ENCODE measurements at places on chromosomes 2 and 18.

DNA sequence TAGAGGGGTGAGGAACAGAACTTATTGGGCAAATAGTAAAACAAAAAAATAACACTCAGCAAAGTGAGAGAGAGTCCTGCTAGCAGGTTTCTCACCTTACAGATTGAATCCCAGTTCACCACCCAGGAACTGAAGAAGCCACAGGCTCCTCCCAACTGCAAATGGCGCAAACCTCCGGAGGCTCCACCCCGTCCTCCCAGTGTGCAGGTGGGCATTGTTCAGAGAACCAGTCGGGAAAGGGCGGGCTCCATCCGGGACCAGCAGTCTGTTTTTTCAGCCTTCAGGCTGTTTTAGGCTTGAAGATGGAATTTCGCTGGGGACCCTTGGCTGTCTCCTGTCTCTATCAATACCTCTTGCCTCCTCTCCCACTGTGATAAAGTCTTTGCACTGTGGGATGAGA lies 317.5 kb downstream of the PARD3B start:
- DNase-seq: no peak

DNA sequence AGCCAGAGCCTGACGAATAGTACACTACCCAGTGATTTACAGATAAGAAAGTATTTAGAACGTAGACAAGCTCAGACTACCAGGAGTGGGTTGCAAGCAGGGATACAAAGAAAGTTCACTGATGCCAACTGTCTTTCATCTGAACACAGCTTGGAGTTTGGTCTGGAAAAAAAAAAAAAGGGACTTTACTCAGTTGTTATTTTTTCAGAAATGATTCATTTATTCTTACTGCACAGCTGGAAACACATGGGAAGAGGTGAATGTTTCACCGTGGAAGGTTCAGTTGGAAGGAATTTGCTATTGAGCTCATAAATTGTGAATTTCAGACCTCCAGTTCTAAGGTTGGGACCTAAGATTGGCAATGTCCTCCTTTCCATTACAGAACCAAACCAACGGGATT lies 259.7 kb downstream of the ETAA1 start:
- DNase-seq: no peak

- no peak for DNase-seq
These were observed 6.1 kb downstream of the NCKAP1 start for GRCh38 chr2:183031911-183032794.

- no peak for DNase-seq
These were observed 13.1 kb upstream of the MYL12A start for GRCh38 chr18:3234457-3234856.

DNA sequence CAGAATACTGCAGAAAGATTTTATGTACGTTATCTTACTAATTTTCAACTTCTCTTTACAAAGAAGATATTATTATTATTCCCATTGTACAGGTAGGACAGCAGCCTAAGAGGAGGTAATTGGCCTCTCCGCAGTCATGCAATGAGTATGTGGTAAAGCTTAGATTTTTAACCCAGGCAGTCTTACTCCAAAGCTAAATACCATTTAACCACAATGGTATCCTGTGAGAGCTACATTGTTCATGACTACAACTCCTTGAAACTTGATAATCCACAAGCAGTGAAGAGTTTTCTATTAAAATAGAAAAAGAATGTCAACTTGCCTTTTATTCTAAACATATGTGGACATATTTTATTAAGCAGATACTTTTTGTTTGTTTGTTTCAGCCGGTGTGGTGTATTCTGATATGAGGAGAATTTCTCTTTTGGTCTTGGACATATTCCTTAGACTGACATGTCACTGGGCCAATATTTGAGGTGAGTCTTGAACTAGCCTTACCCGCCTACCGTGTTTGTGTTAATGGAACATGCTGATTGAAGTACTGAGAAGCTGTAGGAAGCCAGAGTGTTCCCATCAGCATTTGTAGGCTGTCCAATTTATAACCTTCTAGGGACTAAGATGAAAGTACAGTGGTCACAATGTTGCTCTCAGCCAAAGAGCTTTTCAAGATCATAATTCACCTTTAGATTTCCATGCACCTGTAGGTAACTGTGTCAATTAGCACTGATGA lies 293.9 kb upstream of the DCC start:
- no peak for DNase-seq

- DNase-seq: no peak
These were observed 12.0 kb downstream of the RUFY4 start for GRCh38 chr2:218081063-218081462.

DNA sequence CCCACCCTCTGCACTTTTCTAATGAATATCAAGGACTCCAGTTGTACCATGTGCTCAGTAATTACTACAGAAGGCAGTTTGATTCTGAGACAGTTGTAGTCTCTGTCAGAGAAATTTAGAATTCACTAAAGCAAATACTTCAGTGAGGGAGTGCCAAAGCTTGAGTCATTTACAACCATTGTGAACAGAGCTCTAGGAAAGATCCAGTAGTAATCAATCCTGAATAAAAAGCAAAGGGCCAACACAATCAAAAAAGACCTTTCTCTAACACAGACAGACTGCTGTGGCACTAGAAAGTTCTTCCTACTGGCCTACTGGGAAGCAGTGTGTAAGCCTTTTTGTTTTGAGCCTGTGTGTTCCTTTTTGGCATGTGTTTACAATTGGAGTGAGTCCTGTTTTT lies 135.6 kb upstream of the UNC80 start:
- DNase-seq: no peak

DNA sequence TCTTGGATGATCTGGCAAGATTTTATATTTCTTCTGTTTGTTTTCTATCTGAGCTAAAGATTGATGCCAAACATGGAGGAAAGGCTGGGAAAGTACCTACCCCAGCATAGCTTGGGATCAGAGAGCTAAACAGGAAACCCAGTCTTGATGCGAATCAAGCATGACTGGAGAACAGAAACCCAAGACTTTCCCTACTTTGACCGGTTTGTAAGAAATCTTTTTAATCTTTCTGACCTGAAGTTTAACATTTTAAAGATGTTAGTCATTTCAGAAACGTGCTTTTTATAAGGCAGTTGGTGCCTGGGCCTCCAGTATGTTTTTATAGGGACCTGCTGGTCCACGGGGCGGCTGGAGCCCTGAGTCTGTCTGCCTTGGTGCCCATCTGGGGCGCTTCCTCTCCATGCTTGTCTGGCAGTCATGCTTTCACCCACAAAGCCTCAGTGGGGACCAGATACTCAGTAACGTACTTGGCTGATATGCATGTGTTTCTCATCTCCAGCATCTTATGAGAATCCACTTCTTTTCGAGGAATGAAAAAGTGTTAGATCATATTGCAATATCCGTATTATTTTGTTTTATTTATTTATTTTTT lies 266.5 kb downstream of the PTGR3 start:
- no peak for DNase-seq

DNA sequence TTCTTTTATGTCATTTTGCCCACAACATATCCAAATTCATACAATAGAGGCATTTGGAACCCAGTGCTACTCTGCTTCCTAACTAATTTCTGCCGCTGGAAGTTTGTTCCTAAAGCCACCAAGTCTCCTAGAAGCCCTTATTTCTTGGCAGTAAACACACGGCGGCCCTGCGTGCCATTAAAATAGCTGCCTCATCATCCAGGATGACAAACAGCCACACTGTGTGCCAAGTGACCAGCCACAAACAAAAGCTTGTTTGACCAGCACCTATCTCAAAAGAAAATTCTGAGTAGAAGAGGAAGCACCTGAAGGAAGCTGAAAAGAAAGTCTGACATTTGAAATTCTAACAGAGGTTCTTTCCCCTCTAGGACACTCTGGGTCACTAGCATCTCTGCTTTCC lies 64.2 kb downstream of the BCL11A start:
- DNase-seq: no peak

- no peak for DNase-seq
These were observed 105.7 kb upstream of the RASGRP3 start for GRCh38 chr2:33370636-33371265.

- no peak for DNase-seq
These were observed 13.0 kb upstream of the HAT1 start for GRCh38 chr2:171909266-171909665.

GRCh38 chr2:237549643-237550415 lies 16.5 kb upstream of the PRLH start:
- DNase-seq: no peak

- no peak for DNase-seq
These were observed 47.9 kb upstream of the ITGAV start for GRCh38 chr2:186542002-186542401.

GRCh38 chr18:12741351-12741750 lies 38.5 kb downstream of the PSMG2 start:
- DNase-seq: no peak

- DNase-seq: peak; percentile 32
These were observed 219.8 kb upstream of the SPHKAP start for GRCh38 chr2:228401065-228401912.

DNA sequence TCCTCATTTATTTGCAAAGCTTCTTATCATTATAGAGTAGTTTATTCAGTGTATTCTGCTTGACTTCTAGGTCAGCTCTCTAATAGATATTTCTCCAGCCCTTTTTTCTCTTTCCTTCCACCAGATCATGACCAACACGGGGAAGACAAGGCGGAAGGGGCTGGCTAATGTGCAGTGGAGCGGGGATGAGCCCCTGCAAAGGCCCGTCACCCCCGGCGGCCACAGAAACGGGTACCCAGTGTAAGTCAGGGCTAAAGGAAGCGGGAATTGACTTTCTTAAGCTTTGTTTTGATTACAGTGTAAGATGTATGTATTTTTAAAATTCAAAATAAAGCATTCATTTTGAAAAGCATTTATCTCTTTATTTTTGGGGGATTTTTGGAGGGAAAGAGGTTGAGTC lies 50.7 kb upstream of the B3GNT7 start:
- no peak for DNase-seq

DNA sequence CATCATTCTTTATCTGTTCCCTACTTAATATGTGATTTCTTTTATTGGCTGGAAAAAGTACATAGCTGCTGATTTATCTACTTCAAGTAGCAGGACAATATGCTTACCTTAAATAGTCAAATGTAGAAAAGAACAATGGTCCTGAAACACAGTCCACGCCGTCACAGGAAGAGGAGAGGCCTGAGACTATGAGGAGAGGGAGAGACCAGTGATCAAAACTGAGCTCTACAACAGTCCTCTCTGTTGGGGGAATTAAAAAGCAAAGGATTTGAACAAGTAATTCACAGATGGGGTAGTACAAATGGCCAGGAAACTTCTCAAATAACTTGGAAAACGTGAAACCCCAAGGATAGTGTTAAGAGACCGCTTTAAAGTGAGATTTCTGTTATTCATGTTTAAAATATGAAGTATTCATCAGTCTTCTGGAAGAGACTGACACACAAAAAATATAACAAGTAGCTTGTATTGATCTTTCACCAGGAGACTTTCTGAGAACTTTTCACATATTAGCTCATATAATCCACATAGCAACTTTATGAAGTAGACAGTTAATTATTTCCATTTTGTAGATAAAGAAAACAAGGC lies 20.2 kb downstream of the SCYGR8 start:
- no peak for DNase-seq

GRCh38 chr2:224359569-224359968 lies 42.3 kb downstream of the FAM124B start:
- DNase-seq: peak; percentile 31

DNA sequence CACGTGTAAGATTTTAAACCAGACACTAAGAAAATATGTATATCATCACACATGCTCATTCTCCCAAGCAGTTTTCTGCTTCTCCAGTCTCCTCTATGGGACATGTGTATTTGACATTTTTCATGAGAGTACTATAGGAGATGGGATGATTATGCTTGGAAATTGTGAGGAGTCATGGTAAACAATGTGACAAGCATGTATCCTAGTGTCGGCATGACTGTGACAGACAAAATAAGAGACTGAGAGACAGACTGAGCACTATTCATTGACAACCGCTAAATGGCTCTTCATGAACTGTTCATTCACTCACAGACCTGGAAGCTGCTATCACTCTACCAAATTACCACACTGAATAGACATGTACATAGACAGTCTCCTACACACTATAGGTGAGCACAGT lies 127.1 kb downstream of the VWC2L start:
- no peak for DNase-seq

- DNase-seq: no peak
These were observed 686 bp downstream of the HNMT start for GRCh38 chr2:137964859-137965459.

GRCh38 chr2:17149945-17150344 lies 368.3 kb downstream of the RAD51AP2 start:
- no peak for DNase-seq

- DNase-seq: no peak
These were observed 11.7 kb downstream of the LYPD6B start for GRCh38 chr2:149050188-149050587.

DNA sequence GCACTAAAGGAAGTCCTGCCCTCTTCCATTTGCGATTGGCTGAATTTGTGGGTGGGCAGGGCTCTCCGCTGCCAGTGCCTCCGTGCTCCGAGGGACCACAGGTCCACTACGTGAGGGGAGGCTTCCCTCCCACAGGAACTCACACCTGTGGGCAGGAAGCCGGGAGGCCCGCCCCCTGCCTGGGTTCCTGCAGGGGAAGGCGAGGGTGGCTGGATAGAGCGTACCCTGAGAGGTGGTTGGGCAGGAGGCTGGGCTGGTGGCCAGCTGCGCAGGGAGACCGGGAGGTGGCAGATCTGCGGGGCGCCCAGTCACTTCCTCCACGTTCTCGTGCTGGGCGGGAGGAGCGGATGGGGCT lies 47.0 kb upstream of the PTH2R start:
- peak; percentile 73 for DNase-seq

GRCh38 chr2:157601807-157602206 lies 26.9 kb downstream of the ACVR1C start:
- no peak for DNase-seq
